Activated CD4-positive, CD25-positive, alpha-beta regulatory T cell (primary cell): ENCODE measurements at places on chromosomes 2 and 18.

DNA sequence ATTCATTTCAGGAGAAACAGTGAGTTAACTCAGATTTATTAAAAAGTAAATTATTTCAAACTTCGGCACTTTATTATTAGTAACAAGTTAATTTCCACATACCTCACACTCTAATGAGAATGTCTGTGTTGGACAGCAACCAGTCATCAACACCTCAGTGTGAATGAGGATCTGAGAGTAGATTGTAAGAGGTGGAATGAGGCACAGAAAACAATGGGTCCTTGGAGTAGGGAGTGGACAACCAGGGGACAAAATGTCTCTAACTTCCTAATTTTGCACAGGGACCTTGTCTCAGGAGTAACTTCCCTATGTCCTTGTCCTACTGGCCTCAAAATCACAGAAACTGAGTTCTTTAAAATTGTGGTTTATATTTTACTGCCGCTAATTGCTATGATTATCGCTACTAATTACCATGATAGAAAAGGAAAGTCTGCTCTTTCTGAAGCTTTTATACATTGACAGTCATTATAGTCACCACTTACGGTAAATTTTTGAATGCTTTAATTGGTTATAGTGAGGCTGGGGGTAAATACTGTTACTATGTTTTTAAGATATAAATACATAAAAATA, 82.2 kb upstream of the LRPPRC start:
- DNase-seq = no peak

- DNase-seq = no peak
These were observed 640 bp downstream of the ROCK2 start for GRCh38 chr2:11343650-11344341.

GRCh38 chr2:46780411-46780800, 135.2 kb downstream of the MCFD2 start:
- no peak for DNase-seq

- DNase-seq = no peak
These were observed 42.1 kb downstream of the TET3 start for GRCh38 chr2:74026687-74027241.

GRCh38 chr2:45860136-45861121, 209.0 kb downstream of the PRKCE start:
- no peak for DNase-seq

GRCh38 chr2:108459441-108459840, 10.4 kb downstream of the GCC2 start:
- DNase-seq = no peak

DNA sequence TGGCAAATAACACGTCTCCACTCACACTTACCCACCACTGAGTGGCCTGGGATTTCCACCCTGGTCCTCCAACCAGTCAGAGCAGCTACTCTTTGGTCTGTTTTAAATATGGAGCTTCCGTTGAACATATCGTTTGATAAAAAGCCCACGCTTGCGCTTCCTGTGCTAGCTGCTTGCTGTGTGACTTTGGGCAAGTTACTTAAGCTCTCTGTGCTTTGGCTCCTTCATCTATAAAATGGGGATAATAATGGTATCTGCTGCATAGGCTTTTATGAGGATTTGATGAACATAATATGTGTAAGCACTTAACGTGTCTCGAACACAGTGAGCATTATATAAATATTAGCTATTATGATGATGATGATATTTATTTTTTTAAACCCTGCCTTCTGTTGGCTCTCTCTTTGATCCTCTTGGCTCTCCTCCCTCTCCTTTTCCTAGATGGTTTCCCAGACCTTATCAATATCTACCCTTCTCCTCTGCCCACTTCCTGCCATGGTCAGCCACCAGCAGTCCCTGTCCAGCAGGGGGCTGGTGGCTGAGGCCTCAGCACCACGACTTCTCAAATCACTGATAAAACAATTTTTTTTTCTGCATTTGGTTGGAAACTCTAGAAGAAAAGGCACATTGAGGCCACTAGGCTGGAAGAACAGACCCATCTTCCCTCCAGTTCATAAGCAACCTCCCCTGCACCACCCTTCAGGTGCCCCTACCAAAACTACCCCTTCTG, 191.9 kb downstream of the LOXHD1 start:
- DNase-seq = no peak

GRCh38 chr2:20213651-20214565, 11.0 kb downstream of the SDC1 start:
- no peak for DNase-seq

GRCh38 chr2:52034706-52035105, 1002.8 kb upstream of the NRXN1 start:
- no peak for DNase-seq

- no peak for DNase-seq
These were observed 149.9 kb downstream of the SETBP1 start for GRCh38 chr18:44830581-44830980.

DNA sequence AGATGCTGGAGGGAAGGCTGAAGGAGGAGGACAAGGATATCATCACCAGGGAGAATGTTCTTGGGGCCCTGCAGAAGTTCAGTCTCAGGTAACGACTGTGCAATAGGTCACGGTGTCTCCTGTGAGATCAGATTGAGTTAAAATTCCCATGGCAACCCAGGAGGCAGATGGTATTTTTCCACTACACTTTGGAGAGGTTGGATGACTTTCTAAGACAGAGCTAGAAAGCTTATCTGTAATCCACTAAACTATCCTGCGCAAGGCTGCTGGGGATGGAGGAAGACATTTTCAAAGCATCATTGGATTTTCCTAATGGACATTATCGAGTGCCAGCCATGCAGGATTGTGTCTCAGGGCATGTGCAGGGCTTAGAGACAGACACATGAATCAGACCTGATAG, 74.6 kb downstream of the ARMC9 start:
- DNase-seq = no peak
